Stimulated activated CD4-positive, alpha-beta T cell treated with anti-CD3 and anti-CD28 coated beads, Interleukin-1b, Interleukin-23, amount 100 ng/mL, for 1 hour (primary cell): ENCODE measurements at places on chromosomes 6 and 20.

- no peak for DNase-seq
These were observed 100.8 kb downstream of the TNFAIP3 start for GRCh38 chr6:137967689-137968454.

DNA sequence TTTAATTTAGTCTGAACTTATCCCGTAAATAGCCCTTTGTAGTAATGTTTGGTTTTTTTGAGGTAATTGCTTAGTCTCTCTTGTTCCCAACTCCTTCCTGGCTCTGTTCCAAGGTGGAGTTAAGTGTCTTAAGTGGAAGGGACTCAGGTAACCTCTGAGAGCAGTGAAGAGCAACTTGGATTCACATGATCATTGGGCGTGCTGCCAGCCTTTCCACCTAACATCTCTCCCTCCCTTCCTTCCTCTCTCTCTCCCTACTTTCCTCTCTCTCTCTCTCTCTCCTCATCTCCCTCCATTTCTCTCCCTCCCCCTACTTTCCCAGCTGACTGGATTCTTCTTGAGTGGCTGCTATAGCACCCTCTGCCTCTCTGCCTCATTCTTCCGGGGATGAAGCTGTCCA lies 232.9 kb upstream of the SASH1 start:
- DNase-seq, result no peak

DNA sequence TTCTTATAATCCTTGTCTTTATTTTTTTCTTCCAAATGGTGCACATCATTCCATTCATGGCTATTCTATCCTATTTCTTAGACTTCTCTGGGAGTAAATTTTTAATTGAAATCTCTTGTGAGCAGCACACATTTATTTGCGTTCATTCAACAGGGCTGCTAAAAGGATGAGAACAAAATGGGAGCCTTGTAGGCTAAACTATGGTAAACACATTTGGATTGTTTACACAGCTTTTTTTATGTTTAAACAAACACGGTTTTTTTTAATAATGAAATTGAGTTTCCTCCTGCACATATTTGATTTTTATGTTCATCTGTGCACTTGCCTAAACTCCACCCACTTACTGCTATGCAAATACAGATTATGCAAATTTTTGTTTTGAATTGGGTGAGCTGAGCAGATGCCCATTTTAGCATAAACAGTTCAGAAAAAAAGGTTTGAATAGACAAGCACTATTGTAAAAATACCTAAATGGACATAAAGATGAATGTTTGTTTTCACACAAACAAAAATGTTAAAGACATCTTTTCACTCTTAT lies 92.0 kb downstream of the OLIG3 start:
- no peak for DNase-seq

GRCh38 chr6:1039191-1039590 lies 272.7 kb upstream of the FOXQ1 start:
- no peak for DNase-seq

- no peak for DNase-seq
These were observed 152.3 kb upstream of the CDH4 start for GRCh38 chr20:61099806-61100205.

DNA sequence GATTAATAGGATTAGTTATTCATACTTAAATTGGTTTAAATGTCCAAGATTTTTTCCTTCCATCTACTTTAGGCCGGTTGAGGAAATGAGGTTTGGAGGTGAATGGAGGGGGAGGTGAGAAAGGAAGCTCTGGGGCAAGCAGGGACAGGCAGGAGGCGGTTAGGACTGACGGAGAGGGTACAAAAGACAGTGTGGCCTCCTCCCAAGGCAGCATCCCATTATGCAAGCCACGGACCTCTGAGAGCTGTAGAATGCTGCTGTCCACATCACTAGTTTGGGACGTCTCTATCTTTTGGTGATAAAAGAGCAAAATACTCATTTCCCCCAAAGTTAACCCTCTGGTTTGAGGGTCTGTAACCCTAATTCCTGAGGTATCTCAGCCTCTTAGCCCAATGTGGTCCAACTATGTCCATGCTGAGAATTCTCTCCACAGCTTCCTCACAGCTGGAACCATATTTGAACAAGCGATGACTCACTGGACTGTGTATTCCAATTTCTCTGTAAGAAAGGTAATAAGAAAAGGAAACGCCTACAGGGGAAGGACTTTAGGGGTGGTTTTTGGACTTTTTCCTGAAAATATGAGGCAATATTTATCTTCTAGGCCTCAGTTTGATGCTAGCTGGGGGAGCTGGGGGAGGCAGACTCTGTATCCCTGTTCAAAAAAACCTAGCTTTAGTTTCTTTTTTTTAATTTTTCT lies 172.2 kb downstream of the TFAP2B start:
- DNase-seq, result no peak

DNA sequence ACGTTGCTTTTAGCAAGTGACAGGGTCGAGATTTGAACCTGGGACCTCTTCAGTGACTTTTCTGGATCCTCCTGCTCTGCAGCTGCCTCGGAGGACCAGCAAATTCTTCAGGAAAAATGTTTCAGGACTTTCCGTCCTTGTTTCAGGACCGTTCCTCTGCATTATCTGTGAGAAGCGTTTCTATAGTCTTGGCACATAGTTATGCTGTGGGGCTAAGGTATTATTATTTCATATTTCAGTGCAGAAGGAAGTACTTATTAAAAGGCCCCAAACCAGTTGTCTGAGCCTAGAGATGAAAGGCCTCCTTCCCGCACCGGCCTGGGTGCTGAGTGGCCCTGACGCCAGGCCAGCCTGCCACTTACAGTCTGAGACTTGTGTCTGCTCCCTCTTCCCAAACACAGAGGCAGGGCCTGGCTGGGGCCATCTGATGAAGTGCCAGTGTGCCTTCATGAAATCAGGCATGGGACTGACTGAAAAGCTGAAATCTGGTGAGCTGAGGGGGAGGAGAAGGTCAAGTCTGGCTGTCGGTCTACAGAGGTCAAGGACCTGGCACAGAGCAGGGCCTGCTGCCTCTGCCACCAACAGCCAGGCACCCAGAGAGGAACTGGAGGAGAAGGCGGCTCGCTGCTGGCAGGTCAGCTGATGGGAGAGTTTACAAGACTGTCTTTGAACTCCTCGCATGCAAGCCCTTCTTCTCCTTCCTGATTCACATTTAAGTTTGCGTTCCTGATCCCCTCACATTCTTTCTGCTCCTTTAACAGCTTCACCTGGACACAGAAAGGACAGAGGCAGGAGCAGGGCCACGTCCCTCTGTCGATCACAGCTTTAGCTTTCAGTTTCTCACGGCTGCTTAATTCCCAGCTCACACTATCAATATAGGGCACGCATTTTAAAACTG lies 8.9 kb upstream of the QKI start:
- no peak for DNase-seq

- no peak for DNase-seq
These were observed 18.6 kb downstream of the KCNK17 start for GRCh38 chr6:39295611-39296011.

GRCh38 chr6:116666869-116667268 lies 1.7 kb downstream of the ZUP1 start:
- DNase-seq, result no peak

DNA sequence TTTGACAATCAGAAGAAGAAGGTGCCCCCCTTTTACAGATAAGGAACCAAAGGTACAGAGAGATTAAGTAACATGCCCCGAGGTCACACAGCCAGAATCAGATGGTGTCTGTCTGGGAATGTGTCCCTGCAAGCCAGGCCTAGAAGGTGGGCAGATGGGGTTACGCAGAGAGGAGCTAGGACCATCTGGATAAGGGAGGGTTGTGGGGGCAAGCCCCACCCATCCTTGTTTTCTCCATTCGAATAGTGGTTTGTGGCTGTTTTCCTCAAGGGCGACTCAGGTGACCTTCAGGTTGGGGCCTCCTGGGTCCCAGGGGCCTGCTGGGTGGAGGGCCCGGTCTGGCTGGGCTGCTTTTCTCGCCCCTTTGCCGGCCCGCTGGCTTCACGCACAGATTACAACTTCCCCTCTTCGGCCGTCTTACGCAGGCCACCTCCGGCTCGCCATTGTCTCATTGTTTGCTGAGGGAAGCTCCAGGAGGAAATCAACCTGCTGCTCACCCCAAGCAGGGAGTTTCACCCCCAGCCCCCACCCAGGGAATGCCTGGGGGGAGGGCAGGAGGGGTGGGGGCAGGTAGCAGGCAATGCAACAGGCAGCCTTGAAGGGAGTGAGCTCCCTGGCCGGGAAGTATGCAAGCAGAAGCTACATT lies 30.8 kb upstream of the CSNK2A1 start:
- DNase-seq, result no peak

DNA sequence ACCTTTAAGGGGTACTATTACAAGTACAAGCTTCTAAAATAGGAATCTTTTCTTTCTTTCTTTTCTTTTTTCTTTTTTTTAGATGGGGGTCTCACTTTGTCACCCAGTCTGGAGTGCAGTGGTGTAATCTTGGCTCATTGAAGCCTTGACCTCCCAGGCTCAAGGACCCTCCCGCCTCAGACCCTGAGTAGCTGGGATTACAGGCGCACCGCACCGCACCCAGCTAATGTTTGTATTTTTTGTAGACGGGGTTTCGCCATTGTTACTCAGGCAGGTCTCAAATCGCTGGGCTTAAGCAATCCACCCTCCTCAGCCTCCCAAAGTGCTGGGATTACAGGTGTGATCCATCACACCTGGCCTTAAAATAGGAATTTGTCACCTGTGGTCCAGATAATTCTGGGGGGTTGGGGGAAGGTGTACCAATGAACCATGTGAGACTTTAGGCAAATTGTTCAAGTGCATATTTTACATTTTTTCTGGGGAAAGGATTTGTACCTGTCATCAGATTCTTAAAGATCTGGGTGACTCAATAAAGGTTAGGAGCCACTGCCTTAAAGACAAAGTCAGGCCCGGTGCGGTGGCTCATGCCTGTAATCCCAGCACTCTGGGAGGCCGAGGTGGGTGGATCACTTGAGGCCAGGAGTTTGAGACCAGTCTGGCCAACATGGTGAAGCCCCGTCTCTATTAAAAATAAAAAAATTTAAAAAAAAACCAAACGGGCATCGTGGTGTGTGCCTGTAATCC lies 19.7 kb upstream of the SYNJ2 start:
- DNase-seq, result no peak

- no peak for DNase-seq
These were observed 68.3 kb upstream of the FRMD1 start for GRCh38 chr6:168147205-168147738.

DNA sequence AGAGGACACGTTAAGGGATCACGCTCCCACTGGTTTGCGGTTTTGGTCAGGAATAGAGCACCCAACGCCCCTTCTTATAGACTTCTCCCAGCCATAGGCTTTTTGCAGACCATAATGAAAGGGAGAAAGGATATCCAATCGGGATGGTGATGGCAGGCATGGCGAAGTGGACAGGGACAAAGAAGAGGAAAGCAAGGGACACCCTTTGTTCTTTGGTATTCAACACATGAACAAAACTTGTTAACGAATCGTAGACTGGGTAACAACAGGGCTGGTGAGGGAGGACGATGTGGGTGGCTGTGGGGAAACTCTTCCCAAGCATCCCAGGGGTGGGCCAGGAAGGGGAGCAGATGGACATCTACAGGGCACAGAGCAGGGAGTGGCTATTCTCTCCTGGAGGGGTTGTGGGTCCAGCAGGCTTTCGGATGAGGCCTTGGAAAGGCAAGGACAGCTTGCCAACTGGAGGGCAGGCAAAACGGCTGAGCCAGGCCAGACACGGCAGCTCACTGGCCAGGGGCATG lies 1.4 kb upstream of the HSP90AB1 start:
- no peak for DNase-seq
